ENCODE measurements at places on chromosomes 1 and 21.

DNA sequence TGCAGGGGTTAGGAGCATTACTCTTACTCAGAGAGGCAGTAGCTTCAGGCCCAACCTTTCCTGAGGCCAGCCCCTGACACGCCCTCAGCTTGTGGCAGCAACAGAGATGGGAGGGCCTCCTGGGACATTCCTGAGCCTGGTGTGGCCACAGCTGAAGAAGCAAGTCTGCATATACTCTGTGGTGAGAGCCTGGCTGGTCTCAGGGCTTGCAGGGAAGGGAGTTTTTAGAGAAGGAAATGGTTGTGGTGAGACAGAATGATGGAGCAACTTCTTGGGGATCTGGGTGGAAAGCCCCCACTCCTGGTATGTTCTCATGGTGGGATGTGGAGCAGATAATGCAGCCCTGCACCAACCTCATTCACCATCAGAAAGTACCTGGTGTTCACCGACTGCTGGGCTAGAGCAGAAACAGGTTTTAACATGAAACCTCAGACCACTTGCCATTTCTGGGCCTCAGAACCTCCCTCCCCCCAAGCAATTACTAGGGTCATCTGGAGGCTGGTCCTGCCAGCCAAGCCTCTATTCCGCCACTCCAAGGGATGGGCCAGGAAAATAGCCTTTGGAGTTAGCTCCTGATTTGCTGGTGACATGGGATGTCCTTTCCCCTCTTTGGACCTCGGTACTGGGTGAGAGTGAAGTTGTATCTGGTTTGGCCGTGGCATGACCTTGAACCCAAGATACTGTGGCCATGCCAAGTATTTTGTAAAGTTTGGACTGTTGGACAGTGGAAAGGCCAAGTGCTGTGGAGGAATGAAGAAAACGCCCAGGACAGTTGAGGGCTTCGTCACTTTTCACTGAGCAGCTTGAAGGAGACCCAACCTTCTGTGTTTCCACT lies 28.1 kb upstream of the RNF19B start:
- no peak for DNase-seq

GRCh38 chr1:155305881-155306391 lies 2.7 kb upstream of the FDPS start:
- DNase-seq: no peak

- no peak for DNase-seq
Measured at GRCh38 chr21:35929901-35930300, 130.4 kb downstream of the SETD4 start.

- no peak for DNase-seq
Measured at GRCh38 chr1:235865565-235866204, 1.0 kb downstream of the LYST start.

- DNase-seq: no peak
Measured at GRCh38 chr1:198638894-198639635, at the start of gene PTPRC. PTPRC (plus strand) TSS chr1:198639040; CDS start chr1:198639269, 229 bp downstream.

DNA sequence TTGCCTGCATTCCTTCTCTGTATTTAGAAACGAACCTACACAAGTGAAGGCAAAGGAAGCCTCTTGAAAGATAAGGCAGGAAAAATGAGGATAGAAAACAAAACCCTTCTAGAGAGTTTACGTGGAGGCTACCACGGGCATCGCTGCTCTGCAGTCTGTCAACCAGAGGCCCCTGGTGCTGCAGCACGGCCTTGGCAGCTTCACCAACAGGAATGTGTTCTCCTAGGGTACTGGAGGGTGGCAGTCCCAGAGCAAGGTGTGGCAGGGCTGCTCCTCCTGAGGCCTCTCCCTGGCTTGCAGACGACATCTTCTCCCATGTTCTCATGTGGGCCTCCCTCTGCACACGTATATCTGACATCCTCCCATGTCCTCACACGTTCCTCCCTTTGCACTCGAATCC lies 57.6 kb upstream of the SAMD11 start:
- no peak for DNase-seq
